ENCODE measurements at places on chromosomes 2 and 18. TPM values are rescaled to one million over a fixed set of nuclear protein-coding genes. Genes with fewer than 3 reads are reported as not detected.

DNA sequence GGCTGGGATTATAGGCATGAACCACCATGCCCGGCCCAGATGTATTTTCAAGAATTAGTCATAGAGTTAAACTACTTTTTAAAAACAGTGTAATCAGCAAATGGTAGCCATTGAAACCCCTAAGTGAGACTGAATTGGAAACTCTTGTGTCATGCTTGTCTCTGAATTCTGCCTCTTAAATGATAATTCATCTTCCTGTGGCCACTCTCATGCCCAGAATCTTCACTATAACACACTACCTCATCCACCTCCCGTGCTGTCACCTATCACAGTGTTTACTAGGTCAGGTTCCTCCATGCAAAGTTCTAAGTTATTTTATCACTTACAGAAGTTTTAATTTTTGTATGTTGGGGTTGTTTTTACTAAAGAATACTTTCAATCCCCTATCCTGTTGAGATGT is 197.5 kb downstream of the PHLPP1 start:
- no peaks in the 10 kb centered on the region for H3K4me1 ChIP-seq
- no peak overlapping the region for H3K4me3 ChIP-seq
- peaks cover 4% of the 10 kb centered on the region for H3K36me3 ChIP-seq
- no peak overlapping the region for H3K27ac ChIP-seq
- DNase-seq: no peak

- H3K27ac ChIP-seq: no peak overlapping the region
- no peaks in the 10 kb centered on the region for H3K27me3 ChIP-seq
- no peak for DNase-seq
- H3K4me1 ChIP-seq: no peaks in the 10 kb centered on the region
- H3K4me3 ChIP-seq: no peak overlapping the region
Observed at GRCh38 chr2:128390991-128391630, 72.4 kb upstream of the HS6ST1 start.

GRCh38 chr18:60311676-60312360 is 60.8 kb downstream of the MC4R start:
- no peaks in the 10 kb centered on the region for H3K36me3 ChIP-seq
- DNase-seq: no peak
- no peaks in the 10 kb centered on the region for H3K27me3 ChIP-seq
- H3K27ac ChIP-seq: no peak overlapping the region

The HNRNPLL gene
- total RNA-seq: 108 TPM

DNA sequence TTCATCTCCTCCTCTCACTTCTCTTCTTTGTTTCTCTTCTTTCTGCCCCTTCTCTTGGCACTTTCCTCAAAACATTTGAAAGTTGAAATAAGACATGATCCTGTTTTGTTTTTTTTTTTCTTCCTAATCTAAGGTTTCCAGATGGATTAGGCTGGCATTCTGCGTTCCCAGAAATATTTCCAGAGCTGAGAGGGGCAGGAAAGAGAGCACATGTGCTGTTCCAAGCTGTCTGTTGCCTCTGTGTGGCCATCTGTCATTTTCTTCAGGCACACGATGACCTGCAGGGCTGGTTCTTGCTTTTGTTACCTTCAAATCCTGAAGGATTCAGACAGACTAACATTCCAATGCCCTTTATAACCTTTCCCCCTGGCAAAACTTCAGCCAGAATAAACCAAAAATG is 142.9 kb downstream of the RNF144A start:
- H3K27ac ChIP-seq: no peak overlapping the region
- H3K4me3 ChIP-seq: no peak overlapping the region
- no peak for DNase-seq
- no peaks in the 10 kb centered on the region for H3K27me3 ChIP-seq

DNA sequence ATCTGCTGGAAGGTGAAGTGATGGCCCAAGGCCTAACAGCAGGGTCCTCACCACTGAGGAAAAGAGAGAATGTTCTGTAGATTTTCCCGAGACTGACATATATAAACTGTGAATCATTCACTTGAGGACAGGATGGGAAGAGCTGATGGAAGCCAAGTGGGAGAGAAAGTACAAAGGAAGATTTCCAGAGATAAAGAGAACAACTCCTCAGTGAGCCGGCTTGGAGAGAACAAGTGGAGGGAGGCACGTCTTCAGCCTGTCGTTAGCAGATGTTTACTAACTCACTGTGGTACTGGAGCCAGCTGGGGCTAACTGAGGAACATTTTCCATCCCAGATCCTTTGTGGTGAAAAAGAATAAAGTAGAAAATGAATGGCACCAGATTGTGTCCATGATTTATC is 552.9 kb upstream of the TNP1 start:
- no peak for DNase-seq
- H3K4me3 ChIP-seq: no peak overlapping the region
- no peaks in the 10 kb centered on the region for H3K4me1 ChIP-seq
- no peak overlapping the region for H3K27ac ChIP-seq
- H3K27me3 ChIP-seq: no peaks in the 10 kb centered on the region
- no peaks in the 10 kb centered on the region for H3K36me3 ChIP-seq

DNA sequence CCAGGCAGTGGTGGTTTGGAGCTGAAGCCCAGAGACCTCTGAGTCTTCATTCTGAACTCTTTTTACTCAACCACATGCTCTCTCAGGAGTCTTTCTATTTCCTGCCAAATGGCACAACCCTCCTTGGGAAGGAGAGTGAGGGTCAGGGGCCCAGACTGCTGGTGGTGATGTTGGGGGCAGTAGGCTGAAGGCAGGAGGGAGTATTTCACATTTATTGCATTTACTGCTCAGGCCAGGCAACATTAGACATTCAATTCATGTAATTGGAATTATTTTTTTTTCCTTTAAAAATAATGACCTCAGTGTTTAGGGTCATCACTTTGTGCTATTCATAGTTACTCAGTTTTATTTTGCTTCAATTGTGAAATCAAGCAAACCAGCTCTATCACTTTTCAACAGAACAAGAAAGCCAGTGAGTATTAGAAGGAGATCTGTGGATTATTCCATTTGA is 311.3 kb upstream of the NT5C1B start:
- H3K27ac ChIP-seq: no peak overlapping the region
- no peaks in the 10 kb centered on the region for H3K4me1 ChIP-seq
- H3K4me3 ChIP-seq: no peak overlapping the region
- DNase-seq: no peak
- peaks cover 3% of the 10 kb centered on the region for H3K36me3 ChIP-seq

Measured in activated CD4-positive, alpha-beta memory T cell treated with anti-CD3 and anti-CD28 coated beads for 36 hours (primary cell).